ENCODE measurements at places on chromosomes 1 and 21.

GRCh38 chr1:22157359-22157966 is 14.6 kb upstream of the WNT4 start:
- no peak for DNase-seq

DNA sequence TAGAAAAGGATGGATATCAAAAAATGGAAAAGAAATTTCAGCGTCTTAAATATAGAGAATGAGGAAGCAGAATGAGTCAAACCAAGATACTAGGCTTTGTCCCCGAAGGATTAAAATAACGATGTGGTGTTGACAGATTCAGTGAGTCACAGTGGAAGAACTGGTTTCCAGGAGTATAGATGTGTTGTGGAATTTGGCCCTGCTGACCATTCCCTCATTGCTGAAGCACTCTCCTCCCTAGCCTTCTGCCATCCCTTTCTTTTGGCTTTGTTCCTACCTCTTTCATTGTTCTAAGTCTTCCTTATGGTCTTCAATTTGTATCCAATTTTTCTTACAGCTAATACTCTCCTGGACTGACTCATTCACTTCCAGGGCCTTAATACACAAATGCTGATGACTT is 23.1 kb upstream of the USP25 start:
- DNase-seq = no peak

GRCh38 chr1:45394342-45394741 is 54.1 kb upstream of the MUTYH start:
- DNase-seq = peak; percentile 38

GRCh38 chr1:197773856-197774255 is 1.4 kb downstream of the DENND1B start:
- DNase-seq = no peak

GRCh38 chr1:234683127-234683860 is 73.3 kb upstream of the IRF2BP2 start:
- DNase-seq = no peak

DNA sequence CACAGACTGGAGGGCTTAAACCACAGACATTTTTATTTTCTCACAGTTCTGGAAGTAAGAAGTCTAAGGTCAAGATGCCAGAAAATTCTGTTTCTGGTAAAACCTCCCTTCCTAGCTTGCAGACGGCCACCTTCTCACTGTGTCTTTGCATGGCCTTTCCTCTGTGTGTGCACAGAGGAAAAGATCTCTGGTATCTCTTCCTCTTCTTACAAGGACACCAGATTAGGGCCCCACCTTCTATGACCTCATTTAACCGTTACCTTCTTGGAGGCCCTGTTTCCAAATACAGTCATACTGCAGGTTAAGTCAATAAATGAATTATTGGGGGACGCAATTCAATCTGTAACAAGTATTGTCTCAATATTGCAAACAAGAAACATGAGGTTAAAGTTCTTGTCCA is 63.0 kb upstream of the PRDX6 start:
- no peak for DNase-seq

DNA sequence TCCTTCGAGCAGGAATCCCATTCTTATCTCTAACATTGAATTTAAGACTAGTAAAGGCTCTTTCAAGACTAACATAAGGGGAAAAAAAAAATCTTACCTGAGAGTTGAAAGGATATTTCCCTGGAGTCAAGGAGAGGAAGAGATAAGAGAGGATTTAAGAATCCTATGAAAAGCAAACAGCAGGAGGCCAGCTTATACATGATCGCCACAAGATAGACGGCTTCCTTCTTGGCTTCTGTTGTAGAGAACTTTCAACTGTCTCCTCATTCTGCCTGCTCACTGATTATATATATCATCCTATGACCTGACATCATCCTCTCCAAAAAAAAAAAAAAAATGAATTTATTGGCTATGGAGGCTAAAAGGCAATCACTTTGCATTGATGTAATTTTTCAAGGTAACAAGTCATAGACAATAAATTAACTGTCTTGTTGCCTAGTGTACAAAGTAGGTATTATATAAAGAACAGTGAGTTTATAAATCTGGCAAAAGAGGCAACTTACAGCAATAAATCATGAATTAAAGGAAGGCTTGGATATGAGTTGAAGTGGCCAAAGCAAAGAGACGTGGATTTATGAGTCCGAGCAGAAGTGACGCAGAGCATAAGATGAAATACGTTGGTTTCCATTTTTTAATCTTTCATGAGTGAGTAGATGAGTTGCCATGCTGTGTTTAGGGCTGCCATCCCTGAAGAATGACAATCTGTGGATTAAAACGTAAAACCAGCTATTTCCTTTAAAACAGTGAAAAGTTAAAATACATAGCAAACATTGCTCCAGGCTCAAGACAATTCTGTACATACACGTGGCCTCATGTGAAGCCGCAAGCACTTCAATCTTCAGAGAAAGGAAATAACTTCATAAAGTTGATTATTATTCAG is at the start of gene UTS2:
UTS2 (minus strand) TSS at position 262 of the 880 bp plus-strand sequence; CDS start at position 200, 62 bp downstream.
- DNase-seq = no peak

- DNase-seq = no peak
Measured at GRCh38 chr1:77316966-77317365, 35.1 kb downstream of the AK5 start.

GRCh38 chr21:44701023-44701400 is 4.0 kb downstream of the KRTAP10-12 start:
- no peak for DNase-seq

- DNase-seq = no peak
Measured at GRCh38 chr1:3697810-3698209, 45.5 kb downstream of the TP73 start.

- no peak for DNase-seq
Measured at GRCh38 chr1:160221089-160221488, 15.9 kb downstream of the PEA15 start.

DNA sequence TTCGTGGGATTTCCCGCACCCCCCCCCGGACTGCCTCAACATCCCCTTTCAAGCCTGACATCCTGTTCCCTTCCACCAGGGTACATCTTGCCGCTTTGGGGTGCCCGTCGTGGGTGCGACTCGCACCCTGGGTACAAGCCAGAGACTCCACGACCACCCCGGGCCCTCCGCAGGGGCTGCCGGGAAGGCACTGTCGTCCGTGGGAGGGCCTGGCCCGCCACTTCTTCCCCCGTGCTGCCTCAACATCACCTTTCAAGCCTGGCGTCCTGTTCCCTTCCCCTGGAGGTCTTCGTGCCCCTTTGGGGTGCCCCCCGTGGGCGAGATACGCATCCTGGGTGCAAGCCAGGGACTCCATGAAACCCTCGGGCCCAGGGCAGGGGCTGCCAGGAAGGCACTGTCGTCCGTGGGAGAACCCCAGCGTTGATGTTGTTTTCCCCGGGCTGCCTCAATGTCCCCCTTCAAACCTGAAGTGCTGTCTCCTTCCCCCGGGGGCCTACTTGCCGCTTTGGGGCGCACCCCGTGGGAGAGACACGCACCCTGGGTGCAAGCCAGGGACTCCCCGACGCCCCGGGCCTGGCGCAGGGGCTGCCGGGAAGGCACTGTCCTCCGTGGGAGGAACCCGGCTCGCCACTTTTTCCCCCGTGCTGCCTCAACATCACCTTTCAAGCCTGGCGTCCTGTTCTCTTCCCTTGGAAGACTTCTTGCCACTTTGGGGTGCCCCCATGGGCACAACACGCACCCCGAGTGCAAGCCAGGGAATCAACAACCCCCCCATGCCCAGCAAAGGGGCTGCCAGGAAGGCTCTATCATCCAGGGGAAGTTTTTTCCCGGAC is 138.6 kb downstream of the LIPI start:
- no peak for DNase-seq

DNA sequence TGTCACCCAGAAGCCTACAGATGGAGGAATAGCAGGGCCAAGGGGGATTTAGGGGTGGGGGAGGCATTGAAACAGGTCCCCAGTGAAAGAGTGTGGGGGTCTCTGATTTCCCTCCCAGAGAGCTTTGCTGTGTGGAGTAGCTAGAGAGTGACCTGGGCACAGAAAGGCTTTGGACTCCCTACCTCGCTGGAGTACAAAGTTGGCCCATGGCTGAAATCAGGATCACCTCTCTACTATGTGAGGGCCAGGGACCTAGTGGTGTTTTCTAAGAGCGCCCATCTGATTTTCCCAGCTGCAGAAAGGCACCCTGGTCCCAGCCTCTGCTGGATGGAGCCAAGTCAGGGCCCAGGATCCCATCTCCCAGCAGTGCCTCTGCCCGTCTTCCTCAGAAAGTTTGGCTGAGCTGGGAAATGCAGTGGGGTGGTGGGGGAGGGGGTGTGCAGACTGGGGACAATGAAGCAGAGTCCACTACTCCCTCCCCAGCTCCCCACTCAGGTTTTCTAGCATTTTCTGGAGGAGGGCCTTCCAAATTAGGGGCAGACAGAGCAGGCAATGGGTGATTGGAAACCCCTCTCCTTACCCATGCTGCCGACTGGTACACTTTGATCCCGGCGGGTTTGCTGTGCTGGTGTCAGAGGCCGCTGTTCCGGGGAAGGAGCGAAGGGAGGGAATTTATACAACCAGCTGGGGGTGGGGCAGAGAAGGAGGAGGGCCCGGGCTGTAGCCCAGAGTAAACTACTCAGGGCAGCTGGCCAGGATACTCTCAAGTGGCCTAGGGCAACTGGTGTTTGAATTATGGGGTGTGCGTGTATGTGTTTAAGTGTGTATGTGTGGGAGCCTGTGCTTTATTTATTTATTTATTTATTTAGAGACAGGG is at the start of gene SELENBP1:
SELENBP1 (minus strand) TSS at position 648 of the 877 bp plus-strand sequence; CDS start at position 584, 64 bp downstream.
- no peak for DNase-seq

DNA sequence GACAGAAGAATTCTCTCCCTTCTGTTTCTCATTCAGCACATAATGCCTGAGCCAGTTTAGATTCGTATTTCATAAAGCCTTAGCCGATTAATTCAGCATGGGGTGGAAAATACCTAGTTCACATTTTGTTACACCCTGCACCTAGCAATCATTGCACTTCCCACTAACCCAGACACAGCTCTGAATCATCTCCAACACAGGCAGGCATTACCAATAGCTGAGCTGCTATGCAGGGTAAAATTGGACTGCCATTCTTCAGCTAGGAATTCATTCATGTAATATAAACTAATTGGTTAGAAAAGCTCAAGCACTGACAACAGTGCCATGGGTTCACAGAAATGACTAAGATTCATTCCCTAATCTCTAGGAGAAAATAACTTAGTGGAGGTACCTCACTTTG is 26.9 kb upstream of the NKAIN1 start:
- no peak for DNase-seq

DNA sequence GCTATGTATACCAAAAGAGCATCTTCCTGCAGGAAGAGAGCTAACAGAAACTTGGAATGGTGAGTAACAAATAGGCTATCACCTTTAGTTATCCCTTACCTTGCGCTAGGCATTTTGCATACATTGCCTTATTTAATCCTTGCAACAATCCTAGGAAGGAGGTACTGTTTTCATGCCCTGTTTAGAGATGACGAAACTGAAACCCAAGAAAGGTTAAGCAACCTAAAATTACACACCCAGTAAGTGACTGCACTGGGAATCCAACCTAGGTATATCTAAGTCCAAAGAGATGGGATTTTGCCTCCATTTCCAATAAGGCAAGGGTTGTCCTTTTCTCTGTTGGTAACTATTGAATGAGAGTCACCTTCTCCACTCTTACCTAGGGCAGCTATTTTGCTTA is 144.5 kb downstream of the TM2D1 start:
- DNase-seq = no peak

- no peak for DNase-seq
Measured at GRCh38 chr1:153359241-153359640, 1.6 kb downstream of the S100A9 start.

GRCh38 chr1:160101037-160101716 is 2.8 kb upstream of the IGSF8 start:
- DNase-seq = peak; percentile 90

DNA sequence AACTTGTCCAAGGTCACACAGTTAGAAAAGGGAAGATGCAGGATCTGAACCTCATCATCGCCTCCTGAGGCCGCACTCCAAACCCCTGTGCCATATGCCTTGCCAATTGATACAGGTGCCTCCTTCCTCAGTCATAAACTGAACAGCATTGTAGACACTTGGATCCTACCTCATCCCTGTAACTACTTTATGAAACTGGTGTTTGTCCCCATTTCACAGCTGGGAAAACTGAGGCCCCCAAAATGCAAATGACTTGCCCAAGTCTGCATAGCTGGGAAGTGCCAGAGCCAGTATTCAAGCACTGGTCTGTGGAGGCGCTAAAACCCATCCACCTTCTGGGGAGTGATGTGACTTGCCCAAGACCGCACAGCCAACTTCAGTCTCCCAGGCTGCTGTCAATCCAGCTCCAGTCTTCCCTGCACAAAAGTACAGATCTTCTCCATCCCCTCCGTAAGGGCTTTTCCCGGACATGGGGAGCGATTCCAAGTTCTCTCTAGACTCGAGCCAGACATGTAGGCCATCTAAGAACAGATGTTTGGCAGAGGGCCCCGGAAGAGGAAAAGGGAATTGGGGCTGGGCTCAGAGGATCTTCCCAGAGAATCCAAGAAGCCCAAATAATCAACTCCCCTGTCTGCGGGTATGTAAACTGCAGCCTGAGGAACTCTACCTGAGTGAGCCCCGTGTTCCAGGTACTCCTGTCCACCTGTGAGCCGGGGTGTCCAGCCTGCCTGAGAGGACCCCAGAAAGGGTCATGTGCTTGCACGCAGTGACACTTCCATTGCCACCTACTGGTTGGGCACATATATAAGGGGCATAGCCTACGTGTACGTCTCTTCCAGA is 60.5 kb downstream of the SYT2 start:
- DNase-seq = no peak

DNA sequence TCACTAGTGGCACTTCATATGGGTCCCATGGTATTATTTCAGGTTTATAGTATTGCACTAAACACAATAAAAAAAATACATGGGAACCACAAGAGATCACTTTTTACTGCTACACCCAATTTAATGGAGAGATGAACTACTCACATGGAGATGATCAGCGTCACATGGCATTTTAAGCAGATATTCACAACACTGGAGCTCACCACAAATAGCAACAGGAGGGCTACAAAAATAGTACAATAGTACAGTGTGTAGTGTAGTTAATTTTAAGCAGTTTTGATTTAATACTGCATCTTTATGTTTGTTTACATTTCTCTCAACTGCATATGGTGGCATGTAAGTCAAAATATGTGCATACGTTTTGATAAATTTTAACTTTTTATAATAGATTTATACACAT is 31.0 kb downstream of the SNX7 start:
- DNase-seq = no peak

DNA sequence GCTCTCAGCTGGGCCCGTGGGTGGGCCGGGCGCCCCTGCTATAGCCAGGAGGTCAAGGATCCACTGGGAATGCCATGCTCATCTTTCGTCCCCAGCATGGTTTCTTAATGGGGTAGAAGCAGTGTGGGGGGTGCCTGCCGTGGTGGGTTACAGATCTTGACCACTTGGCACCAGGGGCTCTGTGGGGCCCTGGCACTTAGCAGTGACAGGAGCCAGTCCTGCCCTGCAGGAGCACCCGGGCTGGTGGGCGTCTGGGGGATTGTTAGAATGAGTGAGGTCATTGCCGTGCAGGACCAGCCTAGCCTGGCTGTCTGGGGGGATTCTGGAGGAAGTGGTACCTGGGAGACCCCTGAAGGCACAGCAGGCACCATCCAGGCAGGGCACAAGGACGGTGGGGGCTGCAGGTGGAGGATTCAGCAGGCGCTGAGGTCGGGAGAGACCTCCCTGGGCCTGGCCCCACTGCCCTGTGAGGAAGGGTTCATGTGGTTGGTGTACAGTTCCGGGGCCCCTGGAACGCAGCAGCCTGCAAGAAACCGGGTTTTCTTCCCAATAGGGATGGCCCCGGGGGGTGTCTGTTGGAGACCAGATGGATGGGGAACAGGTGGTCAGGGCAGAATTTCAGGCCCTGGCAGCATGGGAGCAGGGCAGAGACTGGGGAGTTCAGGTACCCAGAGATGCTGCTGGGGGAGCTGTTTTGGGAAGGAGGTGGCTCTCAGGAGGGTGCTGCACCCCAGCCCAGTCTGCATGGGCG is 4.8 kb downstream of the AIRE start:
- DNase-seq = no peak

- no peak for DNase-seq
Measured at GRCh38 chr1:155192346-155193274, 15.1 kb downstream of the THBS3 start.

All from germinal center (tissue), 1 donor.